Anterior cingulate cortex (tissue), 58 donors: ENCODE measurements at places on chromosomes 1 and 21.

DNA sequence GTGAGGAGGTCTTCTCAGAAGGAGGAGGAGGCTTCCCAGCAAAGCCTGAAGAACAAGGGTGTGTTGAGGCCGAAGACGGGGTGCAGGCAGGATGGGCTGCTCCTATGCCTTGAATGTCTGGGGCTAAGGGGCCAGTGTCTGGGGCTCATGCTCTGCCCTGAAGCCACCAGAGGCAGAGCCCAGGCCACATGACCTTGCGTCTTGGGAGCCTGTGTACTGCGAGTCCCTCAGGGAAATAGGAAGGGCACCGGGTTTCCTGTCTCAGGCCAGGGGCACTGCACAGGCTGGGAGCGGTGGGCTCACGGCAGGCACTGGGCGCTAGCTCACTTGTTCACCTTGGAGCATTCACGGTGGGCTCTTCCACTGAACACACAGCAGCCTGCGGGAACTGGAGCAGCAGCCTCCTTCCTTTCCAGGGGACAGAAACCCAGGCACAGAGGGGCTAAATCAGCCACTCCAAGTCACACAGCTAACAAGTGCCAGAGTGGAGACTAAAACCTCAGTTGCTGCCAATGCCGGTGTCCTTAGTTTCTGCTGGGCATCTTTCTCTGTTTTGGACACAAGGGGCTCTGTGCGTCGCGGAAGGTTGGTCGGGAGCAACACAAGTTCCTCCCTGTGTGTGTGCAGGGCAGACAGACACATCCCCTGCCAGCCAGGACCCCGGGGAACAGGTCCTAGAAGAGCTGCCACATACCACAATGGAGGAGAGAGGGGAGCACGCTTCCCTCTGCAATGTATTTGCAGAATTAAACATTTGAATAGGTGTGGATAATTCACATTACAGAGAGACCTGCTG, 104.8 kb upstream of the C1orf174 start:
- DNase-seq: no peak

- DNase-seq: no peak
Observed at GRCh38 chr21:45002381-45003204, 62.8 kb downstream of the SLX9 start.

DNA sequence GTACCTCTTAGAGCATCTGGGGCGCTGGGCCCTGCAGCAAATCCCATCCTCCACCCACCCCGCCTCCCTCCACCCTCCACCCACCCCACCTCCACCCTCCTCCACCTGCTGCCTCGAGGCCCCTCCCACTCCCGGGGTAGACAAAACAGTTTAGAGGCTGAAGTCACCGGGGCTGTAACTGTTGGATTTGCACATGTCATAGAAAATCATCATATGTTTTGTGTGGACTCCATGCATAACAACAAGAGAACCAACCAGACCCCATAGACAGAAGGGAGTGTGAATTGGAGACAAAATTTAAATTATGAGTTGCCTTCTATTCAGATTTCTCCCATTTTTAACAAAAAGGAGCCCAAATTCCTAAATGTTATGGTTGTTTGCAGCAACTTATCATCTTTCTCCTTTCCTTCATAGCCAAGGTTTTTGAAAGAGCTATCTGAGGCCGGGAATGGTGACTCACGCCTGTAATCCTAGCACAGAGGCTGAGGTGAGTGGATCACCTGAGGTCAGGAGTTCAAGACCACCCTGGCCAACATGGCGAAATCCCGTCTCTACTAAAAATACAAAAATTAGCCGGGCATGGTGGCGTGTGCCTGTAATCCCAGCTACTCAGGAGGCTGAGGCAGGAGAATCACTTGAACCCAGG, 28.2 kb upstream of the LGALS8 start:
- no peak for DNase-seq

DNA sequence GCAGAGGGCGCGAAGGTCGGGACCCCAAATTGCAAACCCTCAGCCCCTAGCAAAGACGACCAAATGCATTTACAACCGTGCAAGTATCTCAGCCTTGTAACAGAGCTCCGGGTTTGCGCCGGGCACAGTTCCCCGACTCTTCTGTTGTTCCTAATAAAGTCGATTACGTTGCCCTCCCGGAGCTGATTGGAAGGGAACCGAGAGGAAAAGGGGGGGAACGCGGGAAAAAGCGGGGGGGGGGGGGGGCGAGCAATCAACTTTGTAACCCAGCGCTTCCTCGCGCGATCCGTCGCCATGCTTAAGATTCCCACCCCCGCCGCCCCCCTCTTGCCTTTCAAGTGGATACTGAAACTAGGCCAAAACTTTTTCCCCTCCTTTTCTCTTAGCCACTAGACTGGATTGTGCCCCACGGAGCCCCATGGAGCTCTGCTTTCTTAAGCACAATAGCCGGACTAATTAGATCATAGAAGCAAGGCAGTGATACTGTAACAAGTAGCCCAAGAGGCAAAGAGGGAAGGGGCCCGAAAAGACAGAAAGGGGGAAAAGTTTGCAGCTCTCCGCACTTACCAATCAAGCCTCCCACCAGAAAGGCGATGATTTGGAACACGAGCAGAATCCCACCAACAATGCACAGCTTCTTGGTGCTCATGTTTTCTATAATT, 565 bp downstream of the WLS start:
- peak; percentile 53 for DNase-seq

GRCh38 chr1:105830571-105831146, 1225.8 kb upstream of the PRMT6 start:
- no peak for DNase-seq

- DNase-seq: no peak
Observed at GRCh38 chr1:228685081-228685660, 50.1 kb upstream of the RHOU start.

- no peak for DNase-seq
Observed at GRCh38 chr1:150553392-150554085, 4.3 kb downstream of the ADAMTSL4 start.

- no peak for DNase-seq
Observed at GRCh38 chr1:215095524-215095923, 13.0 kb downstream of the KCNK2 start.

DNA sequence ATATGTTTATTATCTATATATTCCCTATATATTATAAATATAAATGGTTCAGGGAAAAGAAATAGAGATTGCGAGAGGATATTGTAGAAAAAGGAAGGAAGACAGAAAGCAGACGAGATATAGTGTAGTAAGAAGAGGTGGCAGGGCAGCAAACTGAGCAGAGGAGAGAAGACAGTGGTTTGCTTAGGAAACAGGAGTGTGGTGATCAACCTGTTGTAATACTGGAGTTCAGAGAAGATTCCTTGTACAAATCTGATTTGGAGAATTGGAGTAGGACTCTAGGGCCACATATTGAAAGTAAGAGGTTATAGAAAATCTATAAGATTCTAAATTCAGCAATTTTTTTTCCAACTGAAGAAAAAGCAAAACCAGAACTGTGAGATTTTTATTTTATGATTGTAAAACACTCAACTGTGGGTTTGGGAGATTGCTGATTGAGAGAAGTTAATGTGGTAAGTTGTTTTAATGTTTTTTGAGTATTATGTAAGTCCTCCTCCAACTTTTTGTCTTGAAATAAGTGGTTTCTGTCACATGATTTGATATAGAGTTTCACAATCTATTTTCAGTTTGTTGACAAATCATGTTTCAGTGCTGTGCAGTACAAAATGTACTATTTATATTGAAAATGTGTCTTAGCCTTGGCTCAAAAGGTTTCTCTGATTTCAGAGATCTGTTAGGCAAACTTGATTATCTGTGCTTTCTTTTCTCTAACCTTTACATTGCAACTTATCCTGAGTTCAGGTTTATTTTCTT, 9.6 kb upstream of the AMY2B start:
- no peak for DNase-seq

GRCh38 chr1:30548294-30548693, 175.1 kb downstream of the MATN1 start:
- DNase-seq: no peak

- DNase-seq: peak; percentile 91
Observed at GRCh38 chr1:26784023-26784871, 3.5 kb upstream of the PIGV start.

GRCh38 chr21:39979321-39979720, 112.1 kb downstream of the PCP4 start:
- DNase-seq: no peak

DNA sequence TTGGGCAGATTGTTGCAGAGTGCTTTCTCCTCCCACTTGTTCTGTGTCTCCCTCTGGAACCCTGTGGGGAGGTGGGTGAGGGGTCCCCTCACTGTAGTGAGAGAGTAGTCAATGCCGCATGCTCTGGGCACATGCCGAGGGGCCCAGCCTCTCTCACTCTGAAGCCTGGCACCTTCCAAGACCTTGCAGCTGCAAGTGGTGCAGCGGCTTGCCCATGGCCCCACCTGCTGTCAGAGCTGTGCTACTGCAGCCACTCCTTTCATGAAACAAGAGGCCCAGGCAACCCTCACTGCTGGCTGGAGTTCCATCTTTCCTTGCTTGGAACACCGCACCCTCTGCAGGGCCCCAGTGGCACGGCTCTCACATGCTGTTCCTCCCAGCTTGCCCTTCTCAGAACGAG, 58.4 kb upstream of the COL6A1 start:
- DNase-seq: peak; percentile 71

DNA sequence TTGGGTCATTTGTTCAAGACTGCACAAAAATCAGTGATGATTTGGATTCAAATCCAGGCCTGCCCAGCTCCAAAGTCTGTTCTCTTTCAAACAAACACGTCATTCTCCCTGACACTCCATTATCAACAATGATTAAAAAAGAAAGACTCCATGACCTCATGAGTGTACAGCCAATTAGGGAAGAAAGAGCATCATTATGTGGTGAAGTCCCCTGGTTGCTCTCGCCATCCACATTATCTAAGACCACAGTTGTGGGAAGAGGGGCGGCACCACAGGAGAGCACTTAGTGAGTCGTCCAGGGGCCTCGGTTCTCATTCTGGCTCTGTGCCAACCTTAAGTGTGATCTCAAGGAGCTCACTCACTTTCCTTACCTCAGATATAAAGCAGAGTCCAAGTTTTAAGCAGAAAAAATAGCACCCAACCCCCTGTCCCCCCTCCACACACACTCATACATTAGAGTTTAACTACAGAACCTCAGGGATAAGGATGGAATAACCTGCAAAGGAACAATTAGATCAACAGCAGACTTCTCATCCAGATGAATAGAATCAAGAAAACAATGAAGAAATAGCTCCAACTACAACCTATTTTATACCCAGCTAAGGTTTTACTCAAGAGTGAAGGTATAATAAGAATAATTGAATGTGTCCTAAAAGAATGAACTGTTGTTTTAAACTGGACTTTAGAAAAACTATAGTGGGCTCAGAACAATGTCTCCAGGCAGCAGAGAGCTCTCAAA, 47.8 kb downstream of the COL6A1 start:
- no peak for DNase-seq

DNA sequence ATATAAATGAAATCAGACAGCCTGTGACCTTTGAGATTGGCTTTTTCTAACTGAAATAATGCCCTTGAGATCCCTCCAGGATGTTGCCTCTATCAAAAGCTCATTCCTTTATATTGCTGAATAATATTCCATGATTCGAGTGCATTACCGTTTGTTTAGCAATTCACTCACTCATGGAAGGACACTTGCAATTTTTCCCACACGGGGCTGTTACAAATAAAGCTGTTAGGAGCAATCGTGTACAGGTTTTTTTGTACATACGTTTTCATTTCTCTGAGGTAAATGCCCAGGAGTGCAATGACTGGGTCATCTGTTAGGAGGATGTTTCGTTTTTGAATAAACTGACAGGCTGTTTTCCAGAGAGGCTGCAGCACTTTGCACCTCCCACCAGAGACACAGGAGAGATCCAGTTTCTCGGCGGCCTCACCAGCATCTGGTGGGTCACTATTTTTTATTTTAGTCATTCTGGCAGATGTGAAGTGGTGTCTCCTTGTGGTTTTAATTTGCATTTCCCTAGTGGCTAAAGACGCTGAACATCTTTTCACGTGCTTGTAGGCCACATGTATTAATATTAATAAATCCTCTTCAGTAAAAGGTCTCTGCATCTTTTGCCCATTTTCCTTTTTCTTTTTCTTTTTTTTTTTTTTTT, 11.0 kb downstream of the PRDM15 start:
- DNase-seq: no peak
